ENCODE measurements at places on chromosomes 7 and 10. TPM values are rescaled to one million over a fixed set of nuclear protein-coding genes. Genes with fewer than 3 reads are reported as not detected.

GRCh38 chr7:149130572-149131198 is 4.6 kb upstream of the ZNF425 start:
- peaks cover 7% of the 10 kb centered on the region for H3K4me1 ChIP-seq
- H3K4me3 ChIP-seq, result no peak overlapping the region
- no peak overlapping the region for H3K27ac ChIP-seq

The HTR5A gene
- not detected for total RNA-seq

- DNase-seq, result no peak
- H3K36me3 ChIP-seq, result no peaks in the 10 kb centered on the region
- H3K4me3 ChIP-seq, result no peak overlapping the region
- no peaks in the 10 kb centered on the region for H3K27me3 ChIP-seq
- no peak overlapping the region for H3K27ac ChIP-seq
Measured at GRCh38 chr7:102220960-102221800, 65.5 kb upstream of the SH2B2 start.

DNA sequence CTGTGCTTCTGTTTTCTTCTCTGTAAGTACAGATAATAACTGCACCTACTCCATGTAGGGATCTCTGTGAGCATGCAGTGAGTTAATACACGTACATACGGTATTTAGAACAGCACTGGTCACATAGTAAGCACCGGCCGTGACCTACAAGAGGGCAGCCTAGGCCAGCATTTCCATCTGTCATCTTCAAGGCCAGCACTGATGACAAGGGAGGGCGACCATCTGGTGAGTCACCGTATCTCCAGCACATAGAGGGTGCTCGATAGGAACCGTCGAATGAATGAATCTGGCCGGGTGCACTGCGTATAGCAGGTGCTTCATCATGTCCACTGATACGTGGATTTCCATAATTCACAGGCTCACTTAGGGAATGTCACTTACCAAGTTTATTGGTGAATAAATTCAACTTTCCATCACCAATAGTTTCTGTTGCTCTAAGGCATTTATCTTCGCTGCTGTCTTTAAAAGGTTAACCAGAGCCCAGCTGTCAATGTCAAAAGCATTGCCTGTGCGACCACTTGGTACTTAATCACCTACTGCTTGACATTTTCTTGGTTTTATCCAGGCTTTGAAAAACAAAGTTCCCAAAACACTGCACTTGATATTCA is 8.3 kb downstream of the NOD1 start:
- H3K27ac ChIP-seq, result no peak overlapping the region
- H3K4me3 ChIP-seq, result no peak overlapping the region
- no peaks in the 10 kb centered on the region for H3K36me3 ChIP-seq
- peaks cover 44% of the 10 kb centered on the region for H3K4me1 ChIP-seq
- DNase-seq, result no peak
- no peaks in the 10 kb centered on the region for H3K27me3 ChIP-seq

DNA sequence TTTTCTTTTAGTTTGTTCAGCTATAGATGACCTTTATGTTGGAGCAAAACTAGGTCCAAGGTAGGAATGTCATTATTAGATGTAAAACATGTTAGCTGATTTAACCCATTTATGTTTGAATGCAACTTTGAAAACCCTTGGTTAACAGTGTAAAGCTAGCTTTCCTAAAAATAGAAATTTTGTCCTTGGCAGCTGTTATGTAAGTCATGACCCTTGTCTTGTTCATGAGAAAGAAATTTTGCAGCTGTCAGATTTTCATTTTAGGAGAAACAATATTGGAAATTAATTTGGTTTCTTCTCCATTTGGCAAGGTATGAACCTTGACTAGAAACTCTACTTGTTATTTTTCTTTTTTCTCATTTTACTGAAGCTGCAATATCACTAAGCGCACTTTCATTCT is 23.9 kb upstream of the CCAR1 start:
- H3K36me3 ChIP-seq, result no peaks in the 10 kb centered on the region
- DNase-seq, result no peak
- no peak overlapping the region for H3K27ac ChIP-seq
- H3K4me1 ChIP-seq, result no peaks in the 10 kb centered on the region
- H3K4me3 ChIP-seq, result no peak overlapping the region

DNA sequence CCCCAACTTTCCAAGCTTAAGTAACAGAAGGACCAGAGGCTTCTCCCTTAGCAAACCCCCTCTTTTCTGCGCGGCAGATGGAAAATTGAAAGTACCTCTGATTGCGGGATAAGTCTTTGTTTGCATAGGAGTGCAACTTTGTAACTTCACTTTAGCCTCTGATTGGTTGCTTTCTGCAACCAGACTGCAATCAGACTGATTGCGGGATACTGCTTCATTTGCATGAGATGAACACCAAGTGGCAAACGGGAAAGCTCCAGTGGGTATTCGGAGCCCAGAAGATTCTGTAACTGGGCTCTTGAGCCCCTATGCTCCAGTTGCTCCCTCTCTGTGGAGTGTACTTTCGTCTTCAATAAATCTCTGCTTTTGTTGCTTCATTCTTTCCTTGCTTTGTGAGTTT is 260.6 kb downstream of the BAMBI start:
- H3K4me3 ChIP-seq, result no peak overlapping the region
- H3K36me3 ChIP-seq, result no peaks in the 10 kb centered on the region
- H3K4me1 ChIP-seq, result no peaks in the 10 kb centered on the region
- H3K27ac ChIP-seq, result no peak overlapping the region
- no peaks in the 10 kb centered on the region for H3K27me3 ChIP-seq

The GNGT1 gene
- total RNA-seq, result not detected

DNA sequence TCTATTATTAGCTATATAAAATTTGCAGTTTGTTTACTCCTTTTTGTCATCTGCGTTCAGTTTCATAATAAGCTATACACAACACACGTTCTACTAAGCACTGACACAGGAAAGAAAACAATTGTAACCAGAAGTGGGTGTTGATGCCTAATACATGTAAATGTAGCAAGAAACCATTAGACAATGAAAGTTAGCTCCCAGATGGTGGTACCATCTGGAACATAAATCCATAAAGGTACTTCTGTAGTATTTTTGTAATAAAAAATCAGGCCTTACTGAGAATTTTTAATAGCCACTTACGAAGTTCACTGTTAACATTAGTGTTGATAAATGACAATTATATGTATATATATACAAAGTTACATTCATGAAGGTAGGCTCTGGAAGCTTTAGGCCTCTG is 194.7 kb downstream of the KCND2 start:
- no peaks in the 10 kb centered on the region for H3K4me1 ChIP-seq
- no peaks in the 10 kb centered on the region for H3K36me3 ChIP-seq
- no peak overlapping the region for H3K27ac ChIP-seq
- no peak for DNase-seq
- no peak overlapping the region for H3K4me3 ChIP-seq

All from CD4-positive, alpha-beta T cell (primary cell).